ENCODE measurements at places on chromosomes 4 and X.

DNA sequence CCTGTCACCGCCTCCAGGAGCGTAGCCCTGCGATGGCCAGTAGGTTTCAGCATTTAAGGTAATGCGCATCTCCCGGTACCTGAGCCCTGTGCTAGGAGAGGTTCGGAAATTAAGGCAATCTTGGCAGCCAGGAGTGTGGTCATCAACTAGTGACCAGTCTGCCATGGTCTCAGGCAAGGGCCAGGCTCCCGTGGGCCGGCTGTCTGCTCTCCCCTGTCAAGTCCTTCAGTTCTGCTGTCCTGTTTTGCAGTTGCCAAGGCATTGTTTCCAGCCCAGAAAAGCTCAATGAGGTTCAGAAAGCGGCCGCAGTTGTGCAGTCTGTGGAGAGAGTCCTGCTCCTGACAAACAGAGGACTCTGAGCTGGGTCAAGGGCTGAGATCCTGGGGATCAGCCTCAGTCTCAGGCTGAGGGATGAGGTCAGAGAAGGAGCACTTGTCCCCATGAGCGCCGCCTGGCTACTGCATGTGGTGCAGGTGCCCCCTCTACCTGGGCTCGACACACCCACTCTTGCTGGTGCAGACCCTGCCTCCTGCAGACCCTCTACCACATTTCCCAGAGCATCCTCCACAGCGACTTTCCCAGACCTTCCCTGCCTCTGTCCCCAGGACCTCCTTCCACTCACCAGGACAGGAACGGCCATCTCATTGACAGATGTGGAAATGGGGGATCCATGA, 53.4 kb upstream of the PSAPL1 start:
- no peak for DNase-seq

DNA sequence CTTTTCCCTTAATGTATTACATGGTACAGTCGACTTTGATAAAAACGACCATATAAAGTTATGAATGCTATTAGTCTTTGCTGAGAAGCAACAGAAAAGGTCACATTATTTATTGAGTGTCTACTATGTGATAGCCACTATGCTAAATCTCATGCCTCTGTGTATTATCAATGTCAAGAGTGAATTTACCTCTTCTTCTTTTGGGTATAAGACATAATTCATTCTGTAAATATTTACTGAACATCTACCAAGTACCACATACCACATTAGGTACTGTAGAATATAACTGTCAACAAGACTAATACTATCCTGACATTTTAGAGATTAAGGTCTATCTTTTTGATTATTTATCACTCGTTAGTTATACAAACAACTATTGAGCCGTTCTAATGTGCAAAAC, 268.7 kb upstream of the FTHL17 start:
- no peak for DNase-seq

GRCh38 chr4:138305050-138305449, 62.9 kb upstream of the SLC7A11 start:
- no peak for DNase-seq

DNA sequence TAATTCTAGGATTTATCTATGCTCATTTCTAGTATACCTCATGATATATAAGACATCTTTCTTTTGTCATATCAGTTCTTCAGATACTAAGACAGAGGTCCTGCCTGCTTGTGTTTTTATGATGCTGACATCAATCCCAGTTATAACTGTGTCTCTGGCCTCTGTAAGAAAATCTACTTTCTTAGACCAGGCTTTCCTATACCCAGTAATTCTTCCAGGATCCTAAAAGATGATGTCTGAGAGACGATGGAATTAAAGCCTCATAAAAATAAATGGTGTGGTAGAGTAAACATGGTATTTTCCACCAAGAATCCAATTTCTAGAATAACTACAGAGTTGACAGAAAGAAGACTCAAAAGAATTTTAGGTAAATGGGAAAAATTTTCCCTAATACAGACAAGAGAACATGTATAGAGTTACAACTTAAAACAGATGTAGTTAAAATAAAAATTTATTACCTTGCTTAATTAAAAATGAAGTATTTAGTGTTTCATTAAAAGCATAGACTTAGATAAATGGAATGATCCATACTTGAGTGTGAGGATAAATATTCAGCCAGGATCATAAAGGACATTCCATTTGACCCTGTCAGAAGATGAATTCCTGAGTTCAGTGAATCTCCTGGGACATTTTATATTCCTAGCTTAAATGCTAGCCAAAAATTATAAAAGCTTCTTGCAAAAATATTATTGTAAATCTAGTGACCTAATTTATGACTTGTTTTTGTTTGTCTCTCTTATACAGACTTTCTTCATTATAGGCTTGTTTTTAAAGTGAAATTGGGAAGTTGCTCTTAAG, 137.4 kb downstream of the PDLIM5 start:
- DNase-seq, result no peak

DNA sequence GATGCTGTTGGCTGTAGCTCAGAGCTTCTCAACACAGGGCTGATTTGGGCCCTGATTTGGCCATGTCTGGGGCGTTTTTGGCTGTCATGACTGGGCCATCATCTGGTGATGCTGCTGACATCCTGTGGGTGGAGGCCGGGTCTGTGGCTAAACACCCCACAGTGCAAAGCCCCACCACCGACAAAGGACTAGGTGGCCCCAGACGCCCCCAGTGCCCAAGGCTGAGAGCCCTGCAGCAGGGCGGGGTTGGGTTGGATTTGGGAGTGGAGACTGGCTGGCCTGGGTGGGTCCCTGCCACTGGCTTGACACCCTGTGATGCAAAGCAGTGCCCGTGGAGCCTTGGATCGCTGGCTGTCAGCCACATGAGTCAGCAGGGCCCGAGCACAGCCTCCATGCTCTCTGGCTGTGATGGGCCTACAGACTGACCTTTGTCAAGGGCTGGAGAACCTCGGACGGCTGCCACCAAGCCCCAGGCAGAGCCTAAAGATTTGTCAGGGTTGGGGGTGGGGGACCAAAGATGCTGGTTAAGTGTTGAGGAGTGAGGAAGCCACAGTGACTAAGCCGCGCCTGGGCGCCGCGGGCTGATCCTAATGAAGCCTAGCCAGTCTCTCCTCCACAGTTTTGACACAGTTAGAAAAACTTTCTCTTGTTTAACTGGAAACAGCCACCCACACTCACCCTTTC, 28.3 kb downstream of the CYTL1 start:
- DNase-seq, result no peak

All from putamen (tissue), 1 donor.